Stimulated activated CD4-positive, alpha-beta T cell treated with anti-CD3 and anti-CD28 coated beads, Interleukin-2, amount 100 ng/mL, for 4 hours (primary cell): ENCODE measurements at places on chromosomes 12 and 14.

- no peak for DNase-seq
Measured at GRCh38 chr14:48319823-48320222, 644.4 kb upstream of the MDGA2 start.

DNA sequence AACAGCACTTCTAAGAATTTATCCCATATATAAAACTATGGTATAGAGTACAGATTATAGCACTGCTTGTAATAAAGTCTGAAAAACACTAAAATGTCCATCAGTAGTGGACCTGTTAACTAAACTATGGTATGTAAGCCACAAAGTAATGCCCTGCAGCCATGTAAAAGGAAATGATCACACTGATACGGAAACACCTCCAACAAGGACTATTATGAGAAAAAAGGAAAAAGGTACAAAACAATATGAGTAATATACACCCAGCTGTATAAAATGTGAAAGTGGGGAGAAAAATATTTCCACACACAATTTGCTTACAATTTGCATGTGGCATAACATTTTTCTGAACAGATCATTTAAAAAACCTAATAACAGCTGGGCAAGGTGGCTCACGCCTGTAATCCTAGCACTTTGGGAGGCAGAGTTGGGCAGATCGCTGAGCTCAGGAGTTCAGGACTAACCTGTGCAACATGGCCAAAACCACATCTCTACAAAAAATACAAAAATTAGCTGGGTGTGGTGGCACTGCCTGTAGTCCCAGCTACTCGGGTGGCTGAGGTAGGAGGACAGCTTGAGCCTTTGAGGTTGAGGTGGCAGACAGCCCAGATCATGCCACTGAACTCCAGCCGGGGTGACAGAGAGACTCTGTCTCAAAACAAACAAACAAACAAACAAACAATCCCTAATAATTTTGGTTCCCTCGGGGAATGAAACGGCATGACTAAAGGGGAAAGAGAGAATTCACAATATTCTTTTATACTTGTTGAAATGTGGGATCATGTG, 250.5 kb downstream of the MED13L start:
- no peak for DNase-seq

DNA sequence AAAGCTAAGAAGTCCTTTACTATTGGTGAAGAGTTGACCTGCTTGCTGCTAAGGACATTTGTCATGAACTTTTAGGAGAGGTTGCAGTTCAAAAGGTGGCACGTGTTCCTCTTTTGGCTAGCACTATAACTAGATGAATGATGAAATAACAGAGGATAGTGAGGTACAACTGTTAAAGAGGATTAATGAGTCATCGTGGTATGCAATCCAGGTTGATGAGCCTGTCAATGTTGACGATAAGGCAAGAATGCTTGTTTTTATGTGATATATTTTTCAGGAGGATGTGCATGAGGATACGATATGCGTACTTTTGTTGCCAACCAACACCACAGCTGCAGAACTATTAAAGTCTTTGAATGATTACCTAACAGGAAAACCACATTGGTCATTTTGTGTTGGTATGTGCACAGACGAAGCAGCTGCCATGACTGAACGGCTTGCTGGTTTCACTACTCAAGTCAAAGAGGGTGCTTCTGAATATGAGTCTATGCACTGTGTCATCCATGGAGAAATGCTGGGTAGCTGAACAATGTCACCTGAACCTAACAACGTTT, 10.6 kb downstream of the CEP128 start:
- DNase-seq = no peak

- no peak for DNase-seq
Measured at GRCh38 chr12:130412384-130412783, 74.7 kb downstream of the PIWIL1 start.

DNA sequence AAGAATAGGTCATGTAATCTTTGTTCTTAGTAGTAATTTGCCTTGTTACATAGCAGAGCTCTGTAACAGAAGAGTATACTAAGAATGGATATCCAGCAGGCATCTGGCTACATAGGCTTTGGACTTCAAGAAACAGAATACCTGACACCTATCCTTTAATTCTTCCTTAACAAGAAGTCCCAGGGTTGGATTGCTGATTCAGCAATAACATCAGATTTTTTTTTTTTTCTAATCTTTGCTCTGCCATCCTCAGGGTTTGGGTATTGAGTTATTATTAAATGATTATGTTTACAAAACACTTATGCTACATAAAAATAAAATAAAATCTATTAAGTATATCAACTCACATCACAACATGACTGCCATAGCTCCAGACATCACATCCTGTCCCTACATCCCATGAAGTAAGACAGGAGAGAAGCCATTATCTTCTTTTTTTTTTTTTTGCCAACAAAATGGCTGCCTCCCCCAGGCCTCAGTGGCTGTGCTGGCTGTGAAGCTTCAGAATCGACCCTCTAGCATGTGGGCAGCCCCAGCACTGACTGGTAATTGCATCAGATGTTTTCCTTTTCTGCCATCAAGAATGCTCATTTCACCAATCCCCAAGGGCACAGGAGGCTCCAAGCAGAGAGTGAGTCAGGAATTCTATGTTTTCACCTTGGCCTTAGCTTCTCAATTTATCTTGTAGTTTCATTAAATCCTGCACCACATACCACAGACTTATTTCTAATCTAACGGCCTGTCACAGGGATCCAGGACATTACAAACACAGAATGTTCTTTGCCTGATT, 186.2 kb downstream of the DICER1 start:
- DNase-seq = no peak

GRCh38 chr12:75308279-75308678, 21.8 kb downstream of the CAPS2 start:
- DNase-seq = no peak

DNA sequence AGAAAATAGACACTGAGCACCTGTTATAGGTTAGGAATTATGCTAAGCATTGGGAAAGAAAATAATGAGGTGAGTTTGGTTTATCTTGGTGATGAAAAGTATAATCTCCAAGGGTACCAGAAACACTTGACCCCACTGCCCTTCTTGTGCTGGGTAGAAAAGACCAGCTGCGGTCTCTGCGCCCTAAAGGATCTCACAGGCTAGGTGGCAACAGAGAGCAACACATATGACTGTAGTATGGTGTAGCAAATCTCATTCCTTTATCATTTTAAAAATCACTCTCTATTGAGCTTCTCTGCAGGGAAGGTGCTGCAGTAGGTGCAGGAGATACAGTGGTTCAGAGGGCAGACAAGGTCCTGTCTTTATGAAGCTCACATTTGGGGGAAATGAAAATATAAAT, 26.1 kb downstream of the NRXN3 start:
- no peak for DNase-seq

DNA sequence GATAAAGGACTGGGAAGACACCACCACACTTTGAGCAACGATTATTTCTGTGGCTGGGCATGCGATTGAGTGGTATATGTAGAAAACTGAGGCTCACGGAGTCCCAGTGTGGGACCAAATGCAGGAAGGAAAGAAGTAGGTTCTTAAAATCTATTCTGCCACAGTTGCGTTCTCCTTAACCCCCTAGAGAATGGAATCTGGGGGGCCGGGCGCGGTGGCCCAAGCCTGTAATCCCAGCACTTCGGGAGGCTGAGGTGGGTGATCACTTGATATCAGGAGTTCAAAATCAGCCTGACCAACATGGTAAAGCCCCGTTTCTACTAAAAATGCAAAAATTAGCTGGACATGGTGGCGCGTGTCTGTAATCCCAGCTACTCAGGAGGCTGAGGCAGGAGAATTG, 29.9 kb upstream of the CORO1C start:
- no peak for DNase-seq

GRCh38 chr14:52131640-52132320, 62.9 kb upstream of the NID2 start:
- DNase-seq = peak; percentile 4

DNA sequence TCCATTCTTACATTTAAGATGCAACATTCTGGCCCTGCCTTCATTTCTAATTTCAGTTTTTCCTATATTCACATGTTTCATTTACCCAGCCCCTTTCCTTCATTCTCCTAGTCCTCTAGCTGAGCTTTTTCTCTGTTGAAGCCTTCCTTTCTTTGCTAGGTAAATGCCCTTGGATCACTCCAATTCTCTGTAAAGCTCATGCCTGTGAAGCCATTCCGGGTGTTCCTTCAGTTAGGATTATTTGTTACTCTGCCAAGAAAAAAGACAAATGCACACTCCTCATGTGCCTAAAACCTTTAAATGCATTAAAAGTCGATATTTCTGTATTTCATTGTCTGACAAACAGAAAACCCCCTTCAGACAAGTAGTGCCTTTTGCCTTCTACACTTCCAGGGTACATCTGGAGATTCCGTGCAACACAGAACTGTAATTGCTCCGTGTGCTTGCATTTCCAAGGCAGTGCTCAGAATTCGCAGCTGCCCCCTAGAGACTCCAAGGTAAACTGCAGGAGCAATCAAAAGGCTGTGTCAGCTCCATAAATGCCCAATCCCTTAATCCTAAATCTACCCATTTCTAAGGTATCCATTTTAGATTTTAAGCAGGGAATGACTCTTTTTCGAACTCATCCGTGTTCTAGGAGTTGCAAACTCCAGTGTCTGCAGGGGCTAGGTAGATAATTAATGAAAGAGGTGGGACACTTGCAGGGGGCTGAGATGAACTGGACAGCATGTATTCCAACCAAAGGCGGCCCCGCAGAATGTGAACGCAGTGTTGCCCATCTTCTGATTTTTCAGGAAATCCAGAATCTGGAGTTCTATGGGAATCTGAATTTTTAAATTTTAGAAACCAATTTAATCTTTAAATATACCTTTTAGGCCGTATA, 320.2 kb downstream of the GRIN2B start:
- DNase-seq = peak; percentile 1

DNA sequence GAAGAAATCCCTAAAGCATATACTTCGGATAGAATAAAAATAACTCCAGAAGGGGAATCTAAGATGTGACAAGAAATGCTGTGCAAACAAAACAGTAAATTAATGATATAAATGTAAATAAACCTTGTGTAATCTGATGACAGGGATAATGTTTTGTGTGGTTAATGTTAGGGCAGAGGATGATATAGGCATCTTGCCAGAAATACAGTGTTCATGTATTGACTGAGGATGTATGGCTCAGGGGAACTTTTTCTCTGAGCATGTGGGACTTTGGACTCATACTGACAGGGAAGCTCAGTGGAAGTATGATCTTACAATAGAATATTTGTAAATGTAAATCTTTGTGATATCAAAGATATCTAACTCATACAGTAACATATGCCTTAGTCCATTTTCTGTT, 420.2 kb downstream of the TMTC2 start:
- DNase-seq = no peak

DNA sequence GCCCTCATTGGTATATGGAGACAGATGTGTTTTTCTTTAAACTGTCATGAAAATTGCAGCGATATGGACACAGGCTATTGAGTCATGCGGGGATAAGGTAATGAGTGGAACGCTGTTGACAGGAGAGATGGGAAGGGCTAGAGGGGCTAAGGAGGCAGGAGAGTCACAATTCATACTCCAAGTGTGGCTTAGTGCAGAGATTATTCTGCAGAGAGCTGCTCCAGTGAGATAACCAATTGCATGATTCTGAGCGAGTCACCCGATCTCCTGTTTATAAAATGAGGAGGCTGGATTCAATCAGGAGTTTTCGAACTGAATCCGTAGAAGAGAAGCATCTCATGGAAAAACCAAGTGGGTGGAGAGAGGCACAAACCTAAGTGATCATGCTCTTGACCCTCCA, 106.4 kb upstream of the PLEKHG7 start:
- DNase-seq = no peak

DNA sequence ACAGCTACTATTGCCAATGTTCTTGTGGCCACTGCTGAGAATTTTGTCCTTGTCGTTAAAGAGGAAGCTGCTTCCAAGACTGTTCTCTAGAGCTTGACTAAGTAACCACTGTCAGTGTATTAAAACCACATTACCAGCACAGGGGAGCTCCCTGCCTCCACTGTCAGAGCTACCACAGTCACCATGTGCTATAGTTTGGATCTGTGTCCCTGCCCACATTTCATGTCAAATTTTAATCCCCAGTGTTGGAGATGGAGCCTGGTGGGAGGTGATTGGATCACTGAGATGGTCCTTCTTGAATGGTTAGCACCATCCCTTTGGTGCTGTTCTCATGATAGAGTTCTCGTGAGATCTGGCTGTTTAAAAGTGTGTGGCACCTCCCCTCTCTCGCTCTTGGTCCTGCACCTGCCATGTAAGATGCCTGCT, 23.2 kb upstream of the RAP1B start:
- no peak for DNase-seq

DNA sequence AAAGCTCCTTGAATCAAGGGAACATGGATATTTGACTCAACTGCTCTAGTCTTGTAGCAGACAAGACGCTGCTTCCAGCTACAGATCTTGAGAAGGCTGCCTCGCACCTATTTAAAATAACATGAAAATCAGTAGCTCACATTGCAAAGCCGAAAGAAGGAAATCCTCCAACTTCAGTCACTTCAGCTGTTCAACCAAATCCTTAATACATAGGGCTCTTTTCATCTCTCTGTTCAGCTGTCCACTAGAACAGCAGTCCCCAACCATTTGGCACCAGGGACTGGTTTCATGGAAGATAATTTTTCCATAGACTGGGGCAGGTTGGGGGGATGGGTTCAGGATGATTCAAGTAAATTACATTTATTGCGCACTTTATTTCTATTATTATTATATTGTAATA, 1116.0 kb upstream of the TMEM132C start:
- no peak for DNase-seq

- DNase-seq = no peak
Measured at GRCh38 chr12:127393465-127393864, 873.5 kb upstream of the TMEM132C start.

- DNase-seq = no peak
Measured at GRCh38 chr12:131390412-131391334, 320.2 kb upstream of the SFSWAP start.

DNA sequence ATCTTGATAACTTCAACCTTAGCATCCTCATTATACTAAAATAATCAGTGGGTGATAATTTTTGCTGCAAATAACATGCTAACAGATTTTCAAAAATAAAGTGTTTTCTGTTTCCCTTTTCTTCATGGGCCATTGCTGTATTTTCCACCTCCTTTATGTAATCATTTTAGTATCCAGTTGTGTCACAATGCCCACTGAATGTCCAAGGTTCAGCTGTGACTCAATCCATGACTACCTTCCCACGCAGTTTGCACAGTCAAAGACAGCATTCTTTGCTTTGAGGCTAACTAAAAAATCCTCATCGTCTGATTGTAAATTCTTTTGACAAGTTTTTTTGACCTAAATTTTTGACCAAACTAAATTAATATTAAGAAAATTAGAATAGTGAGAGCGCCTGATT, 474.1 kb downstream of the FLRT2 start:
- DNase-seq = no peak

- DNase-seq = no peak
Measured at GRCh38 chr14:63578300-63578699, 35.1 kb upstream of the PPP2R5E start.

GRCh38 chr12:46521145-46521544, 148.6 kb upstream of the SLC38A2 start:
- no peak for DNase-seq
